Esophagus muscularis mucosa (tissue), 4 donors: ENCODE measurements at places on chromosomes 7 and 10. TPM values are rescaled to one million over a fixed set of nuclear protein-coding genes. Genes with fewer than 3 reads are reported as not detected.
A peak's percentile ranks its signal among the peaks of the same experiment; 100 is the strongest.

DNA sequence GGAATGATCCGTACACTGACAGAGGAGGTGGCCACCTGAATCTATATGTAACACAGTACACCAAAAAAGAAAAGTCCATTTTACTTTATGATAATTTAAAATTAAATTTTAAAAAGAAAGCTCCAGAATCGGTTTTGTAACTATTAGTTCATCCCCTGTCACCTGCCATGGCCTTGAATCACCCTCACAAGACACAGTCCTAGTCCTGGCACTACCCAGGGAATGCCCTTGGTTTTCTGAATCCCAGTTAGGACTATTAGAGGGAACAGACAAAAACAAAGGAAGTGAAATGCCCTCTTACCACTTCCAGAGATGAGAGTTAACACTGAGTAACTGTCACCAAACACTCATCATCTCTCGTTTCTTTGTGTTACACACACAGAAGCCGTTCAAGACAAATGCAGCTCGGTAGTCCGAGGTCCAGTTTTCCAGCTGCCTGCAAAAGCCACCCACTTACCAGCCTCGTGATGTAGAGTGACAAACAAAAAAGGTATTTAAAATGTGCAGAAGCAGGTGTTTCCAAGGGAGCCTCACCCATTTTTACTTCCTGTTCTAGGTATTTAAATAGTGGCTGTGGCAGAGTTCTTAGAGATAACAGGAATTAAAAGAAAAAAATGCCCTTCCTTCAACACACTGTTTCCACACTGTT, 6.1 kb downstream of the PTPRN2 start:
- DNase-seq: no peak

DNA sequence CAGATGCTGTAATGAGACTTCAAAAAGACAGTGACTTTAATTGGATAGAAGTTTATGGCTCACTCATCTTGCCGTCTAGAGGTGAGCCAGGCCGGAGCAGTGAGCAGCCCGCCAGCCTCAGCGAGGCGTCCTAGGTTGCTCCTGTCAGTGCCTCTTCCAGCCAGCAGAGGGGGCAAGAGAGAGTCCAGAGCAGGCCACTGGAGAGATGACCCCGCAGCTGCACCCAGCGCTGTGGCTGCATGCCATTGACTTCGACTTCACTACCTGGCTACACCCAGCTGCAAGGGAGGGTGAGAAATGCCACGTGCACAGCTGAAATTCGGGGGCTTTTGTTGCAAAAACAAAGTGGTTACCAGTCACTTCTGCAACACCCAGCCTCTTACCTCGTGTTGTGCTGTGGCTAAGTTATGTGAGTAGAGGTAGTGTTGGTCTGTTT, 26.5 kb downstream of the NUB1 start:
- peak; percentile 96 for DNase-seq

CRHR2 gene
- total RNA-seq: 0.29 TPM

C10orf71 gene
- total RNA-seq: not detected

LIPF gene
- total RNA-seq: not detected

HTR5A gene
- total RNA-seq: not detected

SLC16A9 gene
- total RNA-seq: not detected

DNA sequence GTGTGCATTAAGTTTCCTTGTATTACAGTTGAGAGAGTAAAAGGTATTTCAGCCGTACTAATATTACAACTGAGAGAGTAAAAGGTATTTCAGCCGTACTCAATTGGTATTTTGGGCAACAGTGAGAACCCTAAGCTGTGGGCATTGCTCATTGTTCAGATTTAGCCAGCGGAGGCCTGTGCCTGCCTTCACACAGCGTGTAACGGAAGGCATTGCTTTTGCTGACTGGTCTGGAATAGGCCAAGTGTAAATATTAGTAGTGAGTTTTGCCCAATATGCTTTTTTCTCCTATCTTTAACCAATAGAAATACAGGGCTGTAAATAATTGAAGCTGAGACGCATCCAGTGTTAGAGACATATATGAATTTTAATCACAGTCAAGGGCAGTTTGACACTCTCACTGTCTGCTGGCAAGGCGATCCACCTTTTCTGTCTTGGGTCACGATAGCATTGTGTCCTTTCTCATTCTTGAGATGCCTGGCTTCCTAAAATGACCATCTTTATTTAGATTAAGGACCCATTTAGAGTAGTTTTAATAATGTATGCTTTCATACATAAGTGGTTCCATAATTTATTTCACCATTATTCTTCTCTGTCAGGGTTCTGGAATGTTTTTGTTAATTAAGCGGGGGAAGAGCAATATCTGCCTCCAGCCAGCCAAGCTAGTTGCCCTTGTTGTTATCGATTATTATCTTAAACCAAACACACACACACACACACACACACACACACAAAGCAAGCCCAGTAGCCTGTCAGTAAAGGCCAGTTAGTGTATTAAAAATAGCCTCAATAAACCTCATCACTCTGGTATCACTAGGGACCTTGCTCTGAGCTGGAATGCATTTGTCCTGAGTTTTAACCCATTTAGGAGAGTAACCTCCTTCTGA, 130.7 kb downstream of the CELF2 start:
- DNase-seq: no peak

TRIL gene
- total RNA-seq: 1.3 TPM

- DNase-seq: peak; percentile 93
Measured at GRCh38 chr10:43689955-43690771, 41.5 kb upstream of the ZNF32 start.

GRCh38 chr10:110224992-110225391, 17.6 kb downstream of the MXI1 start:
- DNase-seq: peak; percentile 39

LEP gene
- total RNA-seq: not detected

ACTL6B gene
- not detected for total RNA-seq

GRCh38 chr10:23439961-23440889, 1.4 kb downstream of the OTUD1 start:
- no peak for DNase-seq

IFIT1 gene
- total RNA-seq: 15.4 TPM

- no peak for DNase-seq
Measured at GRCh38 chr10:113544392-113544791, 8.5 kb upstream of the HABP2 start.

BMPR1A gene
- 97.9 TPM for total RNA-seq

GRCh38 chr10:31278279-31278941, 40.6 kb upstream of the ZEB1 start:
- no peak for DNase-seq

GRCh38 chr10:127018298-127018650, 113.0 kb downstream of the DOCK1 start:
- no peak for DNase-seq

ZPBP gene
- total RNA-seq: not detected

GRCh38 chr7:44150466-44150832, 9.3 kb upstream of the MYL7 start:
- no peak for DNase-seq

- no peak for DNase-seq
Measured at GRCh38 chr7:45068236-45069023, 20.3 kb downstream of the NACAD start.

DNA sequence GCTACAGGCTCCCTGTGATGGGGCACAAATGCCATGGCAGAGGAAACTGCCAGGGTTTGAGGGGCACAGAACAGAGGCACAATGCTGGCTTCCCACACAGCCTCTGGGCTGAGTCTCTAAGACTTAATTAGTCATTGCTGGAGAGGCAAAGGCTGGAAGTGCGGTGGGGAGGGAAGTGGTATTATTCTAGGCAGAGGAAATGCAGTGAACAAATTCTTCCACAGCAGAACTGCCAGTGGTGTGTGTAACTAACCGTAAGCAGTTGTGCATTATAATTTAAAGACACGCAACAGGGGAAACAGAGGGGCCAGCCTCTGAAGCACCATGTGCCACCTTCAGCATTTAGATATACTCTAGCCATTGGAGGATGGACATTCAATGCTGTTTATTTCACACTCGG, 12.8 kb downstream of the ICA1 start:
- no peak for DNase-seq

AGR3 gene
- total RNA-seq: not detected

- no peak for DNase-seq
Measured at GRCh38 chr7:134845461-134845860, 66.0 kb downstream of the CALD1 start.

DNA sequence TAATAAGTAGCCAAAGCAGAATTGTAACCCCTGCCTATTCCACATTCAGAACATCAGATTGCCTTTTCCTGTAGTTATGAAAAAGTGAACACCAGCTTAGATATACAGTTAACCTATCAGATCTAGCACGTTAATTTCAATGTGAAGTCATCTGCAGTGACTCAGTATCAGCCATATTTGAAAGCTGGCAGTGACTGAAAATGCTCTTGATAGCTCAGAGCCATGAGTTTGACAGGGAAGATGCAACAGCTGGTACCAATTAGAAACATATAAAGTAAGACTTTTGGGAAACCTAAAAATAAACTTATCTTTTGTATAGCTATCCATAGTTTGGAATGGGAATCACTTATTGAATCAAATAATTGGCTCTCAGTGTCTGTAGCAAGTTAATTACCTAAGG, 284.1 kb upstream of the NPSR1 start:
- no peak for DNase-seq

VENTX gene
- total RNA-seq: 1.7 TPM

CYP3A4 gene
- not detected for total RNA-seq

GRCh38 chr10:122141821-122142640, 129.1 kb upstream of the BTBD16 start:
- DNase-seq: no peak

FAM25A gene
- total RNA-seq: not detected

APBB1IP gene
- 2.6 TPM for total RNA-seq

DNA sequence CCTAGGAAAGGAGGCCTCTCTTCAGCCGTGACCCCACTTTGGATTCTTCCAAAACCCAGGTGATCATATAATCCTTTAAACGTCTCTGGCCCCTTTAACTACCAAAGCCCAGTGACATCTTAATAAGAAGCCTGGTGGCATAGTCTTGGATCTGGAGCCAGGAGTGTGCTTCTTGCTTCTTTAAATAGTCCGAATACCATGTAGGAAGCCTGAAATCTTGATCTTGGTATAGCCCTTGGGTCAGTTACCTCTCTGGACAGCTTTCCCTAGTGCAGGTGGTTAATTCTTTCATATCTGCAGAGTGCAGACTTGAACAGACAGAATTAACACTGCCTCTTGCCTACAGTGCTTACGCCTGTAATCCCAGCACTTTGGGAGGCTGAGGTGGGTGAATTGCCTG, 138.6 kb upstream of the EFCAB10 start:
- DNase-seq: no peak

- DNase-seq: no peak
Measured at GRCh38 chr7:44167920-44168319, 21.3 kb downstream of the GCK start.

GRCh38 chr10:62430881-62431280, 56.7 kb downstream of the ZNF365 start:
- DNase-seq: no peak

DNA sequence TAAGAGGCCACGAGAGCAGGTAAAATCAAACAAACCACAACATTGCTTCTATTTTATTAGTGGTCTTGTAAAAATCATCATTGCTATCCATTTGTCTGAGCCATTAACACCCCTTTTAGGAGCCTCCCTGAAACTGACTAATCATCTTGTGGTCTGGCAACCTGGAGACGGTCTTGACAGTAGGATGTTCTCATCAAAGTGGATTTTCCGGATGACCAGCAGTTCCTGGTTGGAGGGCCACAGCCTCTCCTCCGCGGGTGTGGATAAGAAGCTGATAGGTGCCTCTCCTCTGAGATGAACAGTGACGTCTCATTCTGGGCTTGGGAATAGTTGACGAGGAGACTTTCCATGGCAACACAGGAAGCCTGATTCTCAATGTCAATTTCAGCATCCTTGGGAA, 490.7 kb downstream of the TYW1 start:
- no peak for DNase-seq

- DNase-seq: no peak
Measured at GRCh38 chr10:106938513-106938912, 226.0 kb downstream of the SORCS1 start.

GRCh38 chr7:137715533-137715932, 131.2 kb downstream of the DGKI start:
- DNase-seq: no peak

MYOZ1 gene
- total RNA-seq: 0.17 TPM

GRCh38 chr7:44898039-44898438, 12.7 kb upstream of the PURB start:
- DNase-seq: no peak

DNA sequence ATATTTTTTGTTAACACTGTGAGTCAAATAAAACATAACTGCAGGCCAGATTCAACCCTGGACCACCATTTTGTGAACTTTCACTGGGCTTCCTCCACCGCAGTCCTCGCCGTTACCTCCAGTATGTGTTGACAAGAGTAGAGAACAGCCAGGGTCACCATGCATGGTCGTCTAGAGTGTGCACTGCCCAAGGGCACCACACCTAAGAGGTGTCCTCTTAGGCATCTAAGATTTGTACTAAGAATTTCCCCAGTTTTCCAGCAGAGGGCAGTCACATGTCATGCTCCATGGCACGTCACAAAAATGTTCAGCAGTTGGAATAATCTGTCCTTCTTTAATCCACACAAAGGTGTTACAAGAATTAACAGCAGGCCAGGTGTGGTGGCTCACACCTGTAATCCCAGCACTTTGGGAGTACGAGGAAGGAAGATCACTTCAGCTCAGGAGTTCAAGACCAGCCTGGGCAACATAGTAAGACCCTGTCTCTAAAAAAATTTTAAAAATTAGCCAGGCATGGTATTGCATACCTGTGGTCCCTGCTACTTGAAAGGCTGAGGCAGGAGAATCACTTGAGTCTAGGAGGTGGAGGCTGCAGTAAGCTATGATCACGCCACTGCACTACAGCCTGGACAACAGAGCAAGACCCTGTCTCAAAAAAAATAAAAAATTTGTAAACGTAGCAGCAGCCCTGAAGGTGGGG, 71.2 kb upstream of the FOXK1 start:
- DNase-seq: no peak

GRCh38 chr7:117362294-117362888, 39.5 kb upstream of the WNT2 start:
- DNase-seq: no peak

DNA sequence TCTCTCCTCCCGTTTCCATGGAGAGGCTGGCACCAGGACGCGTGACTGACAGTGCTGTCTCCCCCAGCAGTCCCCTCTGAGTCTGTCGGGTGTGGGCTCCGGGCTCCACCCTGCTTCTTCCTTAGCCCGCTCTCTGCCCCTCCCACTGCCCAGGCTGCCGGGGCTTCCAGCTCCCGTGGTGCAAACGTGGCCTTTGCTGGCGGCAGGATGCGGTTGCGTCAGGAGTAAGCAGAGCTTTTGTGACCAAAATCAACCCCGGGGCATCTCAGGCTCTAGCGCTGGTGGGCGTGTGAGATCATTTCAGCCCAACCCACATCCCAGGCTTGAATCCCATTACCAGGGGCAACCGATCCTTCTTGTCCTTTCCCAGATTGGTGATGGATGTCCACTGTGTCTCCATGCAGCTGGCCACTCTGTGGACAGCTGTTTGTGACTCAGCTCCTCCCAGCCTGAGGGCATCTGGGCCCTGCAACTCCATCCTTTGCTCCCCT, 28.2 kb downstream of the PTPRE start:
- no peak for DNase-seq

- no peak for DNase-seq
Measured at GRCh38 chr7:27123477-27124053, 7.0 kb downstream of the HOXA4 start.

- peak; percentile 70 for DNase-seq
Measured at GRCh38 chr10:116263870-116264655, 8.9 kb downstream of the GFRA1 start.

- no peak for DNase-seq
Measured at GRCh38 chr7:155737590-155737989, 74.7 kb downstream of the SHH start.
